ENCODE measurements at places on chromosomes 6 and 20. TPM values are rescaled to one million over a fixed set of nuclear protein-coding genes. Genes with fewer than 3 reads are reported as not detected.

DNA sequence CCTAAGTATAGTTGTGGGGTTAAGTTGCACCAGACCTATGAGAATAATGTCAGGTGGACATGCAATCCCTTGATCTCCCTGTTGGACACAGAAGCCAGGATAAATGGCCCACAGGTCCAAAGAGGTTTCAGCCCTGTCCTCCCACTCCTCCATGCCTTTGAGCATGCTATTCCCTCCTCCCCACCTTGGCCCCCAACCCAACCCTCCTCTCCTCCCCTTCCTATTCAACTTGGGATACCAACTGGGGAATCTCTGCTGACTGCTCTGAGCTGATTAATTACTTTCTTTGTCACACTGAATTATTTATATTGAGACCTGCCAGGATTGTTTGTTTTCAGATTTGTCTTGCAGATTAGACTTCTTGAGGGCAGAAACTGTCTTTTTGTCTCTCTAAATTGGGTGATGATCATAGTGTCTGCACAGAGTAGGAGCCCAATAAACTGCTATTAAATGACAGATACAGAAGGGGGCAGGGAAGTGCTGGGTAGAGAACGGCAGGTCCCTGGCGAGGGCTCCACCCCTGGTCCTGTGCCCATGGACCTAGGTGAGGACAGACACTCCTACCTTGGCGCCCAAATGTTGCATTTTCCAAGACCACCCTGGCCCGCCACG, 120.9 kb downstream of the UNC5CL start:
- no peak for DNase-seq

DNA sequence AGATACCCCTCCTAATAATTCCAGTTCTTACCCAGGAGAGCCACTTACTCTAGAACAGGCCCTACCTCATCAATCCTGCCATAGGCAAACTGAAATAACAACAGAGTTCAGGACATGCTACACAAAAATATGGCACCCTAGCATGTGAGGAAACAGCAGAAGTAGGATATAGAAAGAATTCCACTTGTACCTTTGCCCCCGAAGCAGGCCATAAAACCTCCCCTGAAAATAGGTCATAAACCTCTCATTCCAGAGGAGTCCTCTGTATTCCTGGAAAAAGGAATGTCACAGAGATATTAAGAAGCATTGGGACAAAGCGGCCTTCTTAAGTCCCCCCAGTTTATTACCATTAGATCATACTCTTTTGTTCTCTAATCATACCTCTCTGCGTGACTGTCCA, 504.3 kb upstream of the MARCKS start:
- DNase-seq: no peak

GRCh38 chr6:136846046-136846445, 23.7 kb downstream of the PEX7 start:
- DNase-seq: peak; percentile 52

DNA sequence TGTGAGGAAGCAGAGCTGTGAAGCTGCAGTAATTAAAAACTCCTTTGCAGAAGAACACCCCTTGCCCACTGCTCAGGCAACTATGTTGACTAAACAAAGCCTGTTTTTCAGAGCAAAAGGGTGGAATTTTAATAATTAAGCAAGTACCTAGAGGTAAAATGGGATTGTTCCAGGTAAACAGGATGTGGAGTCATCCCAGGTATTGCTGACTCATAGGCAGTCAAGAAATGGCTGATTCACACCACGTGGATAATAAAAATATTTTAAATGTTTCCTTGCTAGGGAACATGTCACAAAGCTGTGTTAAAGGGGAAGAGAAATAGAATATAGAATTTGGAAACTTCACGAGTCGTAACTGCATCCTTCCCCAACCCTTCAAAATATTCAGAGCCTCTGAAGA, 491.8 kb downstream of the BTBD3 start:
- DNase-seq: no peak

DNA sequence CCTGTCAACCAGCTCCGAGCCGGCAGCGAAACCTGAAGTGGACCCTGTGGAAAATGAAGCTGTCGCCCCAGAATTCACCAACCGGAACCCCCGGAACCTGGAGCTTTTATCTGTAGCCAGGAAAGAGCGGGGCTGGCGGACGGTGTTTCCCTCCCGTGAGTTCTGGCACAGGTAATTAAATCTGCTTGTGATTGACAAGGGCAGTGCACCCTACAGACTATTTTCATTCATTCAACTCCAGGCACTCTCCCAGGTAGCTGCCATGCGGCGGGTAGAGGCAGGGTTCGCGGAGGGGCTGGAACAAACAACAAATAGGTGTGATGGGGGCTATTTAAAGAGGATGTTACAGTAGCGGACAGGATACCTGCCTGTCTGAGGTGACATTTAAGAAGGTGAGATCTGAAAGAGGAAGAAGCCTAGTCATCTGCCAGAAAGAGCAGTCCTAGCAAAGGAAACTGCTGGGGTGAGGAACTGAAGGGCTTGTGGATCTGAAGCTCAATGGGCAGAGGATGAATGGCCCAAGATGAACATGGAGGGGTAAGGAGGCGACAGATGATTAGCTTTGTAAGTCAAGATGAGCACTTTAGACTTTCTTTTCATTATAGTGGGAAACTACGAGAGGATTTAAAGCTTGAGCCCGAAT, 810 bp downstream of the MRPL18 start:
- no peak for DNase-seq

GRCh38 chr6:30260036-30260504, 46.9 kb upstream of the TRIM26 start:
- no peak for DNase-seq

DNA sequence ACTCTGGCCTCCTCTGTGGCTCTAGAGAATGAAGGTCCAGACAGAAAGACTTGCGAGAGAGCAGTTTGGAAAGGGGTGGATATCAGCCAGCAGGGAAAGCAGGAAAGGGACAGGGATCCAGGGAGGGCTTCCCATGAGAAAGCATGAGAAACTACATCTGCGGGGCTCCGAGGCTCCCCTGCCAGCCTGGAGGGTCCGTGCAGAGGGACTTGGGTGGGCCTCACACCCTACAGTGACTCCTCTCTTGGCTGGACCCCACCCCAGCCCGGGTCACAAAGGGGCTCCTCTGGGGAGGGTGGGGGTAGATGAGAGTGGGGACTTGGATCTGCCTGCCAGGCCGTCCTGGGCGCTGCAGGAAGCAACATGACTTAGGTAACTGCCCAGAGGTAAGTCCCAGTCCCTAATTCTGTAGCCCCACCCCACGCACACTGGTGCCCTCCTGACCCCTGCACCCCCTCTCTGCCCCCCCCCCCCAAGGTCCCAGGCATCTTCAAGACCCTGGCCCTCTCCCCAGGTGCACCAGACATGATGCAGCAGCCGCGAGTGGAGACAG, at the start of gene TMEM239:
Gene TMEM239, plus strand, starts transcription at position 335 of the 553 bp plus-strand sequence. Its CDS starts 191 bp downstream, at position 526.
- DNase-seq: no peak

- DNase-seq: peak; percentile 99
These were observed 10.9 kb upstream of the LPIN3 start for GRCh38 chr20:41329435-41330342.

DNA sequence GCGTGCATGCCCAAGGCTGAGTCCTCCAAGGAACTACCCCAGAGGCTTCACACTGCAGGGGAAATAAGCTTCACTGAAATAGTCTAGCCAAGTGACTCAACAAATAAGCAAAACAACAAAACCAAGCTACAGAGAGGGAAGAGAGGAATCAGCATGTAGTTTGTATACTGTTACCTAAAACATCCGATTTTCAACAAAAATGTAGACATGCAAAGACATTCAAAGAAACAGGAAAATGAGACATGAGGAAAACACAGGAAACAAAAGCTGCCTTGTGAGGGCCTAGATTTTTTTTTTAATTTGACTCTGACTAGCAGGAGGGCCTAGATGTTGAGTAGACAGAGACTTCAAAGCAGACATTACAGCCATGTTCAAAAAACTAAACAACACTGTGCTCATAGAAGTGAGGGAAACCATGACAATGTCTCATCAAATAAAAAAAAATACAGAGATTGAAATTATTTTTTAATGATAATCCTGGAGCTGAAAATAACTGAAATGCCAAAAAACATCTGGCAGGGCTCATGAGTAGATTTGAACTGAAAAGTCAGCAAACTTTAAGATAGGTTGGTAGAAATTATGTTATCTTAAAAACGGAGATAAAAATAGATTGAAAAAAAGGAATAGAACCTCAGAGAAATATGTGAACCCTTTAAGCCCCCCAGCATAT, 16.4 kb upstream of the KIF25 start:
- no peak for DNase-seq

GRCh38 chr6:76516924-76517323, 444.5 kb upstream of the IMPG1 start:
- DNase-seq: no peak

GRCh38 chr6:139990026-139990686, 615.7 kb upstream of the CITED2 start:
- DNase-seq: no peak

- DNase-seq: no peak
These were observed 174.5 kb downstream of the CDC5L start for GRCh38 chr6:44561832-44562665.

GRCh38 chr6:128216917-128217316, 303.5 kb downstream of the PTPRK start:
- DNase-seq: no peak

GRCh38 chr6:11241793-11242201, 9.3 kb upstream of the NEDD9 start:
- DNase-seq: peak; percentile 22

GRCh38 chr6:152129691-152130151, 322.2 kb downstream of the ESR1 start:
- no peak for DNase-seq

The FAM184A gene
- total RNA-seq: 0.29 TPM

The GFRA4 gene
- total RNA-seq: not detected

The HLA-DQA1 gene
- total RNA-seq: not detected

The SOX12 gene
- total RNA-seq: 9.9 TPM

The LPA gene
- total RNA-seq: not detected

The GGTLC1 gene
- not detected for total RNA-seq

The ABRACL gene
- 34.8 TPM for total RNA-seq
